ENCODE measurements at places on chromosomes 4 and X.

- DNase-seq: no peak
These were observed 38.1 kb downstream of the FRG2 start for GRCh38 chr4:189988877-189989431.

DNA sequence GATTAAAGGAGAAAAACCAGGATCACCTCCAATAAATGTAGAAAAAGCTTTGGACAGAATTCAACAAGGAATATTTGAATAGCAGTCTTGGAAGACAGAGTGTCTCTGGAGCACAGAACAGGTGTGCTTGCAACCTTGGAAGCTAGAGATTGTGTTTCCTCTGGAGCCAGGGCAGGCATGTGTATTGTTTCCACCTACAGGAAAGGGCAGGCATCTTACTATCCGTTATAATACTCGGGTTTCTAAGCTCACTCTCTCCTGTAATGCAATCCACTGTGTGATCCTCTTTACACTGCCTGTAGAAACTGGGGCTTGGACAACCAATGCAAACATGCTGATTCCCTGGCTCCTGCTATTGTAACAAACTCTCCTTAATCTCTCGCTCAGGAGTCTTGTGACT, 14.4 kb downstream of the CCDC110 start:
- DNase-seq: no peak

GRCh38 chr4:37392521-37393255, 148.1 kb downstream of the NWD2 start:
- no peak for DNase-seq

DNA sequence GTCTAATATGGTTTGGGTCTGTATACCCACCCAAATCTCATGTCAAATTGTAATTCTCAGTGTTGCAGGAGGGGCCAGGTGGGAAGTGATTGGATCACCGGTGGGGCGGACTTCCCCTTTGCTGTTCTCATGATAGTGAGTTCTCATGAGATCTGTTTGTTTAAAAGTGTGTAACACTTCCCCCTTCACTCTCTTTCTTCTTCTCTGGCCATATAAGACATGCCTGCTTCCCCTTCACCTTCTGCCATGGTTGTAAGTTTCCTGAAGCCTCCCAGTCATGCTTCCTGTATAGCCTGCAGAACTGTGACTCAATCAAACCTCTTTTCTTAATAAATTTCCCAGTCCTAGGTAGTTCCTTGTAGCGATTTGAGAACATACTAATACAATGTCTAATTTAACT, 19.7 kb upstream of the SCRG1 start:
- no peak for DNase-seq

GRCh38 chr4:168667376-168667775, 170.5 kb downstream of the PALLD start:
- DNase-seq: no peak

DNA sequence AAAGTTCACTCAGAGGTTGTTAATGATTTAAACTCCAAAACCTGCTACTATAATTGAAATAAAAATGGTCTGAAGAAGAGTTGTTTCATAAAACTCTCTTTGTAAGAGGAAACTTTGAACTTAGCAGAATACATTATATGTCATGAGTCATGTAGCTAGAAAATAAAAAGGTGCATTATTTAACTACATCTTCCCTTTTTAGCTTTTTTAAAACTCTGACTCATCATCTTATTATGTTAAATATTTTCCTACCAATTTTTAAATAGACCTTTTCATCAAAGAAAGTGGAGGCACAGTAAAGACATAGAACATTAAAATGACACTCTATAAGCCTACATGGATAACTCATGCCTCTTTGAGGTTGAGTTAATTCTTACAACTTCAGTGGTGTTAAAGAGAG, 1.2 kb upstream of the ZNF827 start:
- no peak for DNase-seq

- DNase-seq: no peak
These were observed 39.1 kb downstream of the TMEM164 start for GRCh38 chrX:110041980-110042379.

- DNase-seq: no peak
These were observed 261.0 kb downstream of the PDGFC start for GRCh38 chr4:156710365-156711192.
